ENCODE measurements at places on chromosomes 4 and X.

DNA sequence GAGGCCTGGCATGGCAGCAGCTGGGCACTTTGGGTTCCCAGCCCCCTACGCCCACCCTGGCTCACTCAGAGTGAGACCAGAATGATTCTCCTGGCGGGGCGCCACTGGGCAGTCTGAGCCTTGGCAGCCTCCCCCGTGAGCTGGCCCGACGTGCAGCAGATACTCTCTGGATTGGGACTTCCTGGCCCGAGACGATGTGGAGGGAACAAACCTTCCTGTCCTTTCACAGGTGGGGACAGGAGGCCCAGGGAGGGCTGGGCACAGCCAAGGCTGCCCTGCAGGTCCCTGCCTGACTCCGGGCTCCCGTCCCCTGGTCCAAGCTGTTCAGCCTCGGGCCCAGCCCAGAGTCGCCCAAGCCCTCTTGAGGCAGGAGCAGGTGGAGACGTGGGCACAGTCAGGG lies 17.9 kb upstream of the ADD1 start:
- no peak for DNase-seq

DNA sequence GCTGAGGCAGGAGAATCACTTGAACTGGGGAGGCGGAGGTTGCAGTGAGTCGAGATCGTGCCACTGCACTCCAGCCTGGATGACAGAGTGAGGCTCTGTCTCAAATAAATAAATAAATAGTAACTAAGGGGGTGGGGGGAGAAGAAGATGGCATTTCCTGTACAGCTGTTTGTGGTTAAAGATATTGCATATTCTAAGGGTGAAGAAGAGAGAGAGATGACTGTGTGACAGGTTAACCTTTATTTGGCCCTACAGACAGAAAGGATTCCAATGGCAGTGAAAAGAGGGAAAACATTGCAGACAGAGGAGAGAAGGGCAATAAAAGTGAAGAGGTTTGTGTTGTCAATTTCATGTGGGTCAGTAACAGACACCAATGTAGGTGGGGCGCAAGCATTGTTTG lies 9.4 kb downstream of the TASL start:
- DNase-seq = no peak

- DNase-seq = no peak
These were observed 153.8 kb upstream of the SLC4A4 start for GRCh38 chr4:71185037-71185436.

GRCh38 chr4:14810568-14810967 lies 191.7 kb upstream of the CPEB2 start:
- DNase-seq = no peak

DNA sequence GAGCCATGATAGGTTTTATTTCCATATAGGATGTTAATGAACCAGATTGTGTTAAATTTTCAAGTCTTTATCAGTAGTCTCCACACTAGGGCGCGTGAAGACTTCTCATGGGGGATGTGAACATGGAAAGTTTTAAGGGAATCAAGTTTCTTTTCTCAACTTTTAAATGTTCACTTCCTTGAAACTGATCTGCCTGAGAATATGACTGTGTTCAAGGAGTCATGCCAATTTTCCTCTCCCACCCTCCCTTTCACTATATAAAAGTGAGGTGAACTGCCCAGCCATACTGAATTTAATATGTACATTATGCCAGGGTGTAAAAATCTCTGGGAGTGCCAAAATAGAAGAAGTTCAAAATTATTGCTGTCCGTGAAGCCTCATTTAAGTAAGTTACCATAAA lies 30.4 kb upstream of the HPGDS start:
- no peak for DNase-seq

- no peak for DNase-seq
These were observed 62.3 kb downstream of the TMA16 start for GRCh38 chr4:163556650-163557391.

DNA sequence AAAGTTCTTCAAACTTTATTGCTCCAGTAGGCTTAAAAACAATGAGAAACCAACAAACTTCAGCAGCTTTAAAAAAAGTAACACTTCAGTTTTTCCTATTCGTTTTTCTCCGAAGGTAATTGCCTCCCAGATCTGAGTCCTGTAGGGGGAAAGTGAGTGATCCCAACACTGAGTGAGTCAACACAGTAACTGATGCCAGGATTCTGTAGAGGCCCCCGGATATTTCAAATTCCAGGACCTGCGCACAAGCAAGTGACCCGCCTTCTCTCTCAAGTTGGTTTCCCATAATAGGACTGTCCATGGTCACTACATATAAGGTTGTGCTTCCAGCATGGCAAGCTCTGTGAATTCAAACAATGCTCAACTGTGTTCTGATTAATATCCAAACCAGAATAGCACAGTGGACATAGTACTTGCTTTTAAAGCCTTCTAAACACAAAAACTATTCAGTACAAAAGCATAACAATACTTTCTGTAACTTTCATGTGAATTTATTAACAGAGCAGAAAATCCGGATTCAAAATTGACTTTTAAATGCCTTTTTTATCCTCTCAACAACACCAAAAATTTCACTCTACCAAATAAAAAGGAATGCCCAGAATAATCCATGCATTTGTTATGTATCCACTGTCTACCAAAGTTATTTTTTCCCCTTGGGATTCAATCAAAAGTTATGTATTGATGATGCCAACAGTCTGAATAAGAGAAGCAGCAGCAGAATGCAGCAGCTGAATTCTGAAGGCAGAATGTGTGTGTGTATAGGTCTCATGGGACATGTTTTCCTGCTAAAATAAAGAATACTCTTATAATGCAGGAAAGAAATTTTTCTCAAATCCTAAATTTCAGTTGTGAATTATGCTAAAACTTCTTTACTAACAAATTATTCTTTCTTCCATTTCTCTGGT lies at the start of gene DMD:
TSS of gene DMD (minus strand) at position 194 of the 905 bp plus-strand sequence. CDS start 237 bp downstream, outside the sequence.
- peak; percentile 6 for DNase-seq

DNA sequence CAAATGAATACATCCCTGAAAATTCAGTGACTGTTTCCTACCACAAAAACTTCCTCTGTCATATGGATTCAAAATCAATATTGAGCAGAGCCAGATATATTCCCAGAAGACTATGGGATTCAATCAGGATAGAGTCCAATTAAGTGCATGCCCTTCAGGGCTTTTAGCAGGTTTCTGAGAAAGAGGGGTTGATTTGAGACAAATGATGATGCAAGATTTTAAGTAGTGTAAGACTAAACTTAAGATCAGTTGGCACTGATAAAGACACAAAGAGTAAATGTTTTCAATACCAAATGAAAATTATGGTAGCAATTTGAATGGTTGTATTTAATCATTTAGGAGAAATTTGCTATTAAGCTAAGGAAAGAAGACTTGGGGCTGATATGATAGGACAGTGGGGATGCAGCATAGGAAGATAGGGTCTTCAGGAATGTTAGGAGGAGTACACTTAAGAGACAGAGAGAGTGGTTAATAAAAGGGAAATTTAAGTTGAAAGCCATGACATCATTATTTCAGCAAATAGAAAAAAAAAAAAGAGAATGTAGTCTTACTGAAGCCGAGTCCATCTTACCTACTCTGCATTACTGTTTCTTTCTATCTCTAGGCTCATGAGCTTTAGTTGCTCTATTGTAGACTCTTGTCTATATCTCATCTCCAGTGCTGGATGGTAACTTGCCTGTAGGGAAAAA lies 32.0 kb upstream of the XK start:
- DNase-seq = no peak

- DNase-seq = no peak
These were observed 71.3 kb downstream of the ANKRD17 start for GRCh38 chr4:73187325-73187724.

GRCh38 chr4:9870165-9870790 lies 88.8 kb downstream of the DRD5 start:
- no peak for DNase-seq

DNA sequence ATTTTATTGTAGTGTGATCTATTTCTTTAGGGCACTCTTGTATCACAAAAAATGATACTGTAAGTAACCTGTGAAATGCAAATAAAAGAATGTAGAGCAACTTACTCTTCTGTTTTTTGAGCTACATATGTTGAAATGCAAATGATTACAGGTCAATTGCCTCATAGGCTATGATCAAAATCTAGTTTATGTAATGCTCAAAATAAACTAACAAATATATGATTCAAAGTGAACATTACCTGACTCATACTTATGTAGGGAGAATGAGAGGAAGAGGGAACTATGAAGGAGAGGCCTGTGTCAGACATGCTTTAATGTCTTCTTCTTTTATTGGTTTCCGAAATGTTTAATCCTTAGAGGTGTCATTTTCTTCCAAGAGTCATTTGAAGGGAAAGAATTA lies 5.0 kb upstream of the RPS6KA3 start:
- DNase-seq = no peak

- no peak for DNase-seq
These were observed 36.6 kb downstream of the FHL1 start for GRCh38 chrX:136183917-136184316.

DNA sequence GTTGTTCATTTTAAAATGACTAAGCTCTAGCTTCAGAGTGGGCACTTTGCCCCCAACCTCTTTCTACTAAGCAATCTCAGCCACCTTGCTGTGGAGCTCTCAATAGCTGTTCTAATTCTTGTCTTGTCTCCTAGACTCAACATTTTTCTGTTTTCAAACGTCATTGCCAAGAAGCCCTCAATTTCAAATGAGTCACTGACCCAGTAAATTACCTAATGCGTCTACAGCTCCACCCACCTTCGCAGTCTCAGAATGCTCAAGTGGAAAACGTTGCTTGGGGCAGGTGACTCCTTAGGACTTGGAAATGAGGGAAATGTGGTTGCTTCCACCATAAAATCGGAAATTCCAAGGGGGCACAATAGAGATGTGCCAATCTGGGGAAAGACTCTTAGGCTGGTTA lies 59.0 kb downstream of the ING2 start:
- no peak for DNase-seq

- DNase-seq = no peak
These were observed 28.0 kb upstream of the ANKRD50 start for GRCh38 chr4:124740501-124740900.

DNA sequence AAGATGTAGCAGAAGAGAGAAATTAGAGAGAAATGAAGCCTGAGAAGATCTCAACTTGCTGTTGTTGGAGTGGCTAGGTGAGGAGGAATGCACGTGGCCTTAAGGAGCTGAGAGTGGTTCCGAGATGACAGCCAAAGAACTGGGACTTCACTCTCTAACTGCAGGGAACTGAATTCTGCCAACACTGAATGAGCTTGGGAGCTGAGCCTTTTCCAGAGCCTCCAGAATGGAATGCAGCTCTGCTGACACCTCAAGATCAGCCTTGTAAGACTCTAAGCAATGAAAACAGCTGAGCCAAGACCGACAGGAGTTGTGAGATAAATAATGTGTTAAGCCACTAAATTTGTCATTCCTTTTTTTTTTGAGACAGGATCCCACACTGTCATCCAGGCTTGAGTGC lies 73.0 kb downstream of the TLL1 start:
- no peak for DNase-seq

GRCh38 chr4:22099896-22100295 lies 151.3 kb upstream of the KCNIP4 start:
- no peak for DNase-seq

- DNase-seq = peak; percentile 42
These were observed 668 bp upstream of the TAPT1 start for GRCh38 chr4:16226816-16227461.

DNA sequence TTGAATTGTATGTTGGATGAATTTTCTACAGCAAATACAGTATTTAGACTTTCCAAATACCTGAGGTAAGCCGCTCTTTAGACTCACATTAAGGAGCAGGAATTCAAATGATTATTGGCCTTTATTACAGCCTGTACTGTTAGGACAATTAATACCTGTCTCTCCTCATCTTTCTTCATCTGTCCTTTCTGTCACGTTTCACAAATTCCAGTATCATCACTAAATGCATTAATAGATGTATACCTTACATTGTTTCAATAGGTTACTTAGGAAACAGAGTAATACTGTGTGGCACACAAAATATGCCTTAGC lies 1.2 kb downstream of the FAM241A start:
- no peak for DNase-seq

DNA sequence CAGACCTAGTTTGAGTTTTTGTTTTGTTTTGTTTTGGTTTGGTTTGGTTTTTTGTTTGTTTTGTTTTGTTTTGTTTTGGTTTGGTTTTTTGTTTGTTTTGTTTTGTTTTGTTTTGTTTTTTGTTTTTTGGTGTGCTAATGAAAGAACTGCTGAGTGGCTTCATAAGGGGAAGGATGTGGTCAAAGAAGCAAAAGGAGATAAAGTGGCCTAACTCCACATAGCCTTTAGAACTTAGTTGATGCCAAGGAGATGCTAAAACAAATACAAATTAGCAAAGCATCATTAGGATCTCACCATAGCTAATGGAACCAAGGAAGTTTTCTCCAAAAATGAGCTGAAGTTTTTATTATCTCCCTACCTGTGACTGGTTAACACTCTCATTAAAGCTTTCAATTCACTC lies 44.6 kb upstream of the TMEM164 start:
- DNase-seq = no peak

DNA sequence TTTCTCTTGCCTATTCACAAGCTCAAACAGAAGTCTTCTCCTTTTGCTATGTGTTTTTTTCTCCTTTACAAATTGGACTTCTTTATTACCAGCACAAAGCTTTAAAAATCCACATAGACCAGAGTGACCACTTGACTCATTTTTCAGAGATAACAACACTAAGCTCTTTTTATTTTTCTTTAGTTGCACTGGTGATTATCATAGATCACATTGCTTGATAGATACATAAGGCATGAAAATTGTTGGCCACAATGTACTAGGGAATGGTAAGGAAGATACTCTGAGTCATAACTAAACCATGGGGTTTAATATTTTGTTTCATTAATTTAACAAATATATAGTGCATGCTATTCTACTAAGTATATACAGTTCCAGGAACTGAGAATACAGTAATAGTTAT lies 159.0 kb downstream of the GASK1B start:
- no peak for DNase-seq

- DNase-seq = no peak
These were observed 34.6 kb upstream of the MID1 start for GRCh38 chrX:10654960-10655359.

DNA sequence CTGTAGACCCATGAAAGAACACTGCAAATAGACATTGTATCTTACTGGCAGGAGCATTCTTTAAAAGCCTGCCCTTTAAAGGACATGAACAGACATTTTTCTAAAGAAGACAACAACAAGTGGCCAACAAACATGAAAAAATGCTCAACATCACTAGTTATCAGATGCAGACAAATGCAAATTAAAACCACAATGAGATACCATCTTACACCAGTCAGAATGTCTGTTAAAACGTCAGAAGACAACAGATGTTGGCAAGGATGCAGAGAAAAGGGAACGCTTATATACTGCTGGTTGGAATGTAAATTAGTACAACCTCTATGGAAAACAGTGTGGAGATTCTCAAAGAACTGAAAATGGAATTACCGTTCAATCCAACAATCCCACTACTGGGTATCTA lies 77.2 kb downstream of the ATP10D start:
- DNase-seq = no peak

DNA sequence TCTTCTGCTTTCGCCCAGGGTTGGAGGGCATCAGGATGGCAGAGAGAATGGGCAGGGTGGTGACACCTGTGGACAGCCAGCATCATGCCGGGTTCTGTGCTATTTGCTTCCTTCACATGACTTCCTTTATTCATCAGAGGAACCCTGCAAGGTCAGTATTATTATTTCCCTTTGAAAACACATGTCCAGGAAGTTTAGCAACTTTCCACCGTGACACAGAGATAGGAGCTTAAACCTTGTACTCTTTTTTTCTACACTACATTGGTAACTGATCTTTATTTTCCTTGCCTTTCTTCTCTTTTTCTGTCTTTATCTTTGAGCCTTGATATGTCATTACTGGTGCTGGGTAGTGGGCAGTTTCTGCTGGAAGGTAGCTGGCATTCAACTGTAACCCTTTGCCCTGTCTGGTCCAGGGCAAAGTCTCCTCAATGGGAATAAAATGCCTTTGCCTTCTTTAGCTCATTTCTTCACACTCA lies 5.0 kb upstream of the MGST2 start:
- no peak for DNase-seq

- DNase-seq = no peak
These were observed 5.4 kb downstream of the CTBP1 start for GRCh38 chr4:1243451-1244080.
